ENCODE measurements at places on chromosomes 6 and 20.
A peak's percentile ranks its signal among the peaks of the same experiment; 100 is the strongest.

DNA sequence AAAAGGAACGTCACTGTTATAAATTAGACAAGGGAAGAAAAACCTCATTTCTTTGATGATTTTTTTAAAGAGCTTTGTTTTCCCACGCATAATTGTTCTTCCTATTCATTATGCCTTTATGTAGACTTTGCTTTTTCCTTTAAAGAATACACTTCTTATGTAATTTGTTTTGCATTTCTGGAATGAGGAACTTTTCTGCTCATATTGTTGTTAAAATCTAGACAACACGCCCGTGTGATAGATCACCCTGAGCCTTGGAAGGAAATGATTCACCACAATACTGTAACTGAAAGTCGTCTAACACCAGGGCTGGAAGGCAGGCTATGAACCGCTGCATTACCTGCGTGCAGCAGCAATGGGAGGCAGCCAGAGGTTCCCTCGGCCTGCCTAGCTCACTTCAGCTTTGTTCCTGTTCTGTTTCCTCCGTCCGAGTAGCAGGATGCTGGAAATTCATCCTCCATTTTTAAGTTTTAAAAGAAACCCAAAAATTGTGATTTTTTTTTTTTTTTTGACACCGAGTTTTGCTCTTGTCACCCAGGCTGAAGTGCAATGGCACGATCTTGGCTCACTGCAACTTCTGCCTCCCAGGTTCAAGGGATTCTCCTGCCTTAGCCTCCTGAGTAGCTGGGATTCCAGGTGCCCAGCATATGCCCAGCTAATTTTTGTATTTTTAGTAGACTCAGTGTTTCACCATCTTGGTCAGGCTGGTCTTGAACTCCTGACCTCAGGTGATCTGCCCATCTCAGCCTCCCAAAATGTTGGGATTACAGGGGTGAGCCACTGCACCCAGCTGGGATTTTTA is 49.6 kb upstream of the ZNF217 start:
- DNase-seq, result peak; percentile 74

DNA sequence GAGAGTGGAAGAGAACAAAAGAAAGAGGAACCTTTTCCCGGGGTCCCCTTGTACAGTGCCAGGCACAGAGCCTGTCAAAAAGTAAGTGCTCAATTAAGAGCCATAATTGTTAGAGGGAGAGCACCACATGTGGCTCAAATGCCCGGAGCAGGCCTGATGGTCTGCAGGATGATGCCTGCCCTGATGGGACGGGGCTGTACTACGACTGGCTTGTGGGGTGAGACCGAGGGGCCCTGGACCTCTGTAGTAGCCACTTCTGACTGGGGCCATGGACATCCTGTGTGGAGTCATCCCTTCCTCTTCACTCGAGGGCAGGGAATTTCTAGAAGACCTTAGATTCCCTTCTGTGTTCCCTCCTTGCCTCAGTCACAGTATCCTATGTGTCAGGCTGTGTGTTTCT is 47.9 kb downstream of the KCNK5 start:
- no peak for DNase-seq

- DNase-seq, result no peak
Measured at GRCh38 chr20:38270869-38271605, 10.5 kb upstream of the KIAA1755 start.

- DNase-seq, result peak; percentile 6
Measured at GRCh38 chr20:23655491-23656211, 17.9 kb upstream of the CST3 start.

DNA sequence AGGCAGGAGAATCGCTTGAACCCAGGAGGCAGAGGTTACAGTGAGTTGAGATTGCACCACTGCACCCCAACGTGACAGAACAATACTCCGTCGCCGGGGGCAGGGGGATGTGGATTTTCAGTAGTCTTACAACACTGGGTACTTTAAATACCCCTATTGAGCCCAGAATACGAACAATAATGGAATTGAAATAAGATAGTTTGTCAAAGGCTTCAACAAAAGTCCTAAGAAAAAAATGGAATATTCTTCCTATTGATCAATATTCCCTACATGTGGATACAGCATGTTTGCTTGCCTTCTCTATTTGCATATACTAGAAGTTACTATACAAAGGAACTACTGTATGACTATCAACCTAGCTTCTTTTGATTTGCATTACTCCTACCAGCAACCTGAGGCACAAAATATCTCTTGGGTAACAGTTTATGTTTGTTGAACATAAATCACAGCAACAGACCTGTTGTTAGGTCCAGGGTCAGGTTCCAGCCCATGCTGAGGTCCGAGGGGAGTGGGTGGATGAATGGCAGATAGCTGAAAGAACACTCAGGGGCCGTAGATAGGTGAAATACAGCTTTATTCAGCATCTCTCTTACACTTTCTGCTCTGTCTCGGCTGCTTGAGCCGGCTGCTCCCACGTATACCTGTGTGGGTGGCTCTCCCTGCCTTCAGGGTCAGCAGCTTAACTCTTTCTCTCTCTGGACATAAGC is 23.8 kb downstream of the MAN1A1 start:
- no peak for DNase-seq

DNA sequence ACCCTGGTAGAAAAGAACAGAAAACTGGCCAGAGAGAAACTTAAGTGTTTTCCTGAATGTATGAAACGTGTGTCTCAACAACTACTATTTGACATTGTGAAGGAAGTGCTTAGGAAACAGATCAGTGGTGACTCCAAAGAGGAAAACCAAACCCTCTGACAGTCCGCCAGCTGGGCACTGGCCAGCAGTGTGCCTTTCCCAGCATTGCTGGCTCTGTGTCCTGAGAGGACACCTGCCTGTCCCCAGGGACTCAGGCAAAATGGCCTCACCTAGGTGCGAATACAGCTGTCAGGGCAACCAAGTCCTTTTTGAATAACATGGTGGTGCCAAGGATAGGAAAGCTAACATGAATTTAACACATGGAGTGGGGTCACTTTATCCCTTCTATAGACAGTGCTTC is 72.5 kb downstream of the NDUFAF5 start:
- DNase-seq, result no peak

DNA sequence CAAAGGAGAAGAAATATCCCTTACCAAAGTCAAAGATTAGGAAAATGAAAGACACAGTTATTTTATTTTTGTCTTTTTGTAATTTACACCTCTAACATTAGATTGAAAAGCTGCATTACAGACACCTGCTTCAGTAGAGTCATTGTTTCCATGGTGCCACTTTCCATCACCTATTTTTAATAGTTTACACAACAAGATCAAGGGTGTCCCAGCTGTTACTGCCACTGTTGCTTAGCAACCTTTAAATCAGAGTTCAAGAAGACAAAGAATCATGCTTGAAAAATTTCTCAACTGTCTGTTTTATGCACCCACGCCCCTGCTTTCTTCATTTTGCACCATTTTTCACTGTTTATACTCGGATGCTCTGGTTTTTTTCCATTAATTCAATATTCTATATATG is 668.2 kb upstream of the GJE1 start:
- peak; percentile 29 for DNase-seq

- DNase-seq, result no peak
Measured at GRCh38 chr20:52039790-52040189, 151.8 kb downstream of the ZFP64 start.

Data from CD4-positive, alpha-beta T cell treated with Interleukin-1 beta for 1 hour (primary cell).